Suprapubic skin (tissue), 4 donors: ENCODE measurements at places on chromosomes 1 and 21.

DNA sequence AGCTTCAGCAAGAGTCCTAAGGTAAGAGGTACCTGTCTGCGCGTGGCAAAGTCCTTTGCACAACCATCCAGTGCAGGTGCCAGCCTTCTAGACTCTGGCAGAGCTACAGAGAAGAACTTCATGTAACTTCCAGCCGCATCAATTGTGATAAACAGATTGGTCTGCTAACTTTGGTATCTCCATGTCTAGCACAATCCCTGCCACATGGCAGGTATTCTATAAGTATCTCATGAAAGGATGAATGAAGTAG lies 29.8 kb downstream of the CD48 start:
- no peak for DNase-seq

DNA sequence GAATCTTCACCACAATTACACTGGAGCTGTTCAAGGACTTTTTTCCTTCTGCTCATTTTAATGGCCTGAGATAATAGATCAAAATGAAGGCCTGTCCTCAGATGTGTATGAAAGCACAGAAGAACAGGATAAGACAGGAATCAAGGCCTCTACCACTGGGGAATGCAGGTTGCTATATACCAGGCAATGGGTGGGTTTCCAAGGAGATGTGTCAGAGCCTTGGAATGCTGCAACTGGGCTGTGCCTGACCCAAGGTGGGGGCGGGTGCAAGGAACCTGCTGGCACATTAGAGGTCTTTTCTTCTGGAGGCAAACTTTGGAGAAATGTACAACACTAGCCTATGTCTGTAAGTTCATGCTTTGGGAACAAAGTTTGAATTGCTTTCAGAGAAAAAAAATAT lies 21.7 kb upstream of the LAMC2 start:
- DNase-seq, result no peak

DNA sequence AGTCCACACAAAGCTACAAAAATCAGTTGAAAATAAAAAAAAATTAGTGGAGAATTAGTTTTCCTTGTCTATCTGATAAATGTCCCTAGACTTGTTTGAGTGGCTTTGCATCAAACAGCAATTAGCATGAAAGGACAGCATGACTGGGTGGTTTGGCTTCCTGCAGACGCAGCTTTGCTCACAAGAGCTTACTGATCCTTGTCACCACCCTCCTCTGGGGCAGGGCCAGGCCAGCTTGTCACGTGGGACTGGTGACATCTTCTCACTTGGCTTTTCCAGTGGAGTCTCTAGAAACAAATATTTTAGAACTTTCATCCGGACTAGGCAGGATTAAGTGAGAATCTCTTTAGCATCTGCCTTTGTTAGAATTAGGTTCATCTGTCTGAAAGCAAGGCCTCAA lies 76.0 kb upstream of the OLIG2 start:
- DNase-seq, result peak; percentile 50

GRCh38 chr1:24321697-24322469 lies 2.7 kb downstream of the GRHL3 start:
- DNase-seq, result peak; percentile 77

GRCh38 chr1:170196490-170197236 lies 50.9 kb downstream of the NTMT2 start:
- no peak for DNase-seq

DNA sequence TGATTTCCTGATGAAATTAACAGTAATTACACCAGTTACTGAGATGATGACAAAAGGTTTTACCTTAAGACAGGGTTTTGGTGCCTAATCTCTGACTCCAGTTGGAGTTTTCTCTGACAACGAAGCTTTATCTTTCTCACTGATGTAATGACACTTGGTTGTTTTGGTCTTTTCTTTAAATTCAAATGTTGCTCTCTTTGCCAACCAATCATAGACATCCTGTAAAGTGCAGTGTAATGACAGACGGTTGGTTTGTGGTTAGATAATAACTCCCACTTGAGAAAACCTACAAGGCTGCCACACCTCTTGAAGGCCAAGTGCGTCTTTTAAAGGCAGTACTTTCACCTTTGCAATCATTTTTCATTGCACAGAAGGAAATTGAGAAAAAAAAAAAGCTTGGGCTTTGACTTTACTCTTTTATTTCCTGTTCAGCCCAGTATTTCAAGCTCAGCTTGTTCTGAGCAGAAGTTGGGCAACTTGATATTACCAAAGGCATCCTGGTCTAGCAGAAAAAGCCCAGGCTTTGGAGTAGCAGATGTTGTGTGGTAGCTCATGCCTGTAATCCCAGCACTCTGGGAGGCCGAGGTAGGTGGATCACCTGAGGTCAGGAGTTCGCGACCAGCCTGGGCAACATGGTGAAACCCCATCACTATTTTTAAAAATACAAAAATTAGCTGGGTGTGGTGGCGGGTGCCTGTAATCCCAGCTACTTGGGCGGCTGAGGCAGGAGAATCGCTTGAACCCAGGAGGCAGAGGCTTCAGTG lies 14.9 kb downstream of the PDIK1L start:
- no peak for DNase-seq

DNA sequence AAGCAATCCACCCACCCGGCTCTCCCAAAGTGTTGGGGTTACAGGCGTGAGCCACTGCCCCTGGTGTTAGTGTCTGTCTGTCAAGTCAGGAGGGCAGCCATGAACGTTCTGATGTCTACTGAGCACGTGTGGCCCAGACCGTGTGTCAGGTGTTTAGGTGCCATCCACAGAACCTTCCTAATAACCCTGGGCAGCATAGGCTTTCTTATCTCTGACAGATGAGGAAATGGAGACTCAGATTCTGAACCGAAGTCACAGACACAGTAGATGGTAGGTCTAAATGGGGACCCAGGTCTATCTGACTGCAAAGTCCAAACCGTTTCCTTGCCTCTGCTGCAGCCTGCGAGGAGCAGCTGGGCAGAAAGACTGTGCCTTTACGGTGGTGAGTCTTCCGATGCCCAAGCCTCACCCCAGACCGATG lies 622 bp upstream of the IL6R start:
- DNase-seq, result no peak

GRCh38 chr1:938088-938683 lies 14.5 kb downstream of the SAMD11 start:
- no peak for DNase-seq

GRCh38 chr1:218694636-218695035 lies 349.5 kb downstream of the TGFB2 start:
- no peak for DNase-seq

GRCh38 chr1:222284466-222284865 lies 263.4 kb downstream of the HHIPL2 start:
- no peak for DNase-seq

GRCh38 chr1:231065510-231066241 lies 25.6 kb upstream of the FAM89A start:
- no peak for DNase-seq

DNA sequence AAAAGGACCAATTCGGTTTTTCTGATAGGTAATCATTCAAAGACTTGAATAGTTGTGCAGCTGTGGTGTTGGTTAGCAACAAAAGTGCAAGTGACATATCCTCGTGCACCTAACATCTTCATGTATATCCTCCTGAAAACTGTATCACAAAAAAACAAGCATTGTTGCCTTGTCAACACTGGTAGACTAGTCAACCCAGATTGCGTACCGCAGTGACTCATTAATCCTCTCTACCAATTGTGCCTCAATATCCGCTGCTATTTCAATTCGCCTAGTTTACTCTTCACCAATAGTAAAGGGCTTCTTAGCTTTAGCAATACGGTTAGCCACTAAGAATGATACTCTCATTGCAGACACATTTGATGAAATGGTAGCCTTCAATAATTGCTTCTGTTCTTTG lies 3.5 kb downstream of the HHAT start:
- no peak for DNase-seq

- no peak for DNase-seq
Observed at GRCh38 chr21:37927711-37928110, 11.5 kb upstream of the KCNJ6 start.

GRCh38 chr1:199282751-199283305 lies 644.0 kb downstream of the PTPRC start:
- DNase-seq, result no peak

DNA sequence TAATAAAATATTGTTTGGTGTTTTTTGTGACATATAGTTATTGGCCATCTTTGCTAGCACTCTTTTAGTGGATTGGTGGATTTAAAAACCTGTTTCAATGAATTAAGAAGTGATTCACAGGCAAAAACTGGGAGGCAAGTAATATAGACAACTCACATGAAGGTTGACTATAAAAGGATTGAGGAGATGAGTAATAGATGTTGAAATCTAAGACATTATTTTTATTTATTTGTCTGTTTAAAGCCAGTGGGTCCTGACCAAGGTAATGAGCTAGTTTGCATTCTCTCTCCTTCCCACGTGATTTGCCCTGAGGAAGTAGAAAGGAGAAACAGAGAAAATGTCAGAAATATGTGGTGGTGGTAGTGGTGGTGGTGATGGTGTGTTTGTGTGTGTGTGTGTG lies 351.5 kb upstream of the ZP4 start:
- DNase-seq, result no peak

DNA sequence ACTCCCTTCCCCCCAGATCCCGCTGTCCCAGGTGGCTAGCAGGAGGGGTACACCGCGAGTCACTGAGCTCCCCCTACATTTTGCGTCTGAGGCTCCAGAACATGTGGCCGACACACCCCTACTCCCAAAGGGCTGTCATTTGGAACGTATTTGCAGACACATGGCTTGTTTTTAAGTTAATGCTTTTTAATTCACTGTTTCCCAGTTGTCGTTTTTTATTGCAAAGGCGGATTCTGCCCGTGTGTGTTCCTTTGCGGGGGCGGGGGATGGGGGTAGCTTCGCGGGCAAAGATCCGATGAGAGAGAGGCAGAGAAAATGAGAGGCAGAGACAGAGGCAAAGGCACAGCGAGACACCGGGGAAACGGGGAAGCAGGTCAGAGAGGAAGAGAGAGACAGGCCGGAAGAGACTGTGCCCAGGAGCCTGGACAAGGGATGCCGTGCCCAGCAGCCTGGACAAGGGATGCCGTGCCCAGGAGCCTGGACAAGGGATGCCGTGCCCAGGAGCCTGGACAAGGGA lies 270.2 kb downstream of the FOXD2 start:
- DNase-seq, result no peak

- DNase-seq, result no peak
Observed at GRCh38 chr1:7852804-7853683, at the start of gene UTS2. TSS of gene UTS2 (minus strand) at chr1:7853065. CDS start at chr1:7853003, 62 bp downstream.
